ENCODE measurements at places on chromosomes 4 and X.

GRCh38 chr4:64774626-64775025 lies 365.4 kb upstream of the TECRL start:
- DNase-seq = no peak

- DNase-seq = no peak
Observed at GRCh38 chr4:86959588-86960500, 25.0 kb downstream of the AFF1 start.

DNA sequence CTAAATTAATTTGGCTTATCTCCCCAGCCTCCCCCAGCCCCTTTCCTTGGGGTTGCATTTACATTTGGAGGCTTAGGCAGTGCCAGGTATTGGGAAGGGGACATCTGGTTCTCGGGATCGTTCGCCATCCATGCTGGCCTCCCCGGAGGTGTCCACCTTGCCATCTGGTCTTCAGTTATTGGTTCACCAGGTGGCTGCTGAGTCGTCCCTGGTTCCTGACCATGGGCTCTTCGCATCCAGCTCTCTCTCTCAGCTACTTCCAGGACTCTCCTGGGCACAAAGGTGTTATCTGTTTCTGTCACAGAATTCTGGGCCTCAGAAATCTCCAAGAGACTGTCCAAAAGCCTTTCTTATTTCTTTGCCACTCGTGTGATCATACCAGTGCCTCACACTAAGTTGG lies 75.4 kb upstream of the SCOC start:
- no peak for DNase-seq

- DNase-seq = no peak
Observed at GRCh38 chr4:114323841-114324240, 274.8 kb upstream of the UGT8 start.

Data from Calu3 (cell line).